BE2C (cell line): ENCODE measurements at places on chromosomes 1 and 21.

DNA sequence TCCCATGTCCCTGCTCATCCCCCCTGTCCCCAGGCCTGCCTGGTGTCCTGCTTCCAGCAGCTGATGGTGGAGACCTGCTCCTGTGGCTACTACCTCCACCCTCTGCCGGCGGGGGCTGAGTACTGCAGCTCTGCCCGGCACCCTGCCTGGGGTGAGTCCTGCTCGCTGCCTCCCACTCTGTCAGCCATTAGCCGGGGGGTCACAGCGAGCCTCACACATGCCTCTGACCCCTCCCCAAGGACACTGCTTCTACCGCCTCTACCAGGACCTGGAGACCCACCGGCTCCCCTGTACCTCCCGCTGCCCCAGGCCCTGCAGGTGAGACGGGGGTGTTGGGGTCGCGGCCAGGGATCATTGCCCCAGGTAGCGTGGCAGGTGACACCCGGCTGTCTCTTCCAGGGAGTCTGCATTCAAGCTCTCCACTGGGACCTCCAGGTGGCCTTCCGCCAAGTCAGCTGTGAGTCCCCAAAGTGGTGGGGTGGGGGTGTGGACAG lies 10.0 kb downstream of the SCNN1D start:
- DNase-seq, result peak; percentile 92

DNA sequence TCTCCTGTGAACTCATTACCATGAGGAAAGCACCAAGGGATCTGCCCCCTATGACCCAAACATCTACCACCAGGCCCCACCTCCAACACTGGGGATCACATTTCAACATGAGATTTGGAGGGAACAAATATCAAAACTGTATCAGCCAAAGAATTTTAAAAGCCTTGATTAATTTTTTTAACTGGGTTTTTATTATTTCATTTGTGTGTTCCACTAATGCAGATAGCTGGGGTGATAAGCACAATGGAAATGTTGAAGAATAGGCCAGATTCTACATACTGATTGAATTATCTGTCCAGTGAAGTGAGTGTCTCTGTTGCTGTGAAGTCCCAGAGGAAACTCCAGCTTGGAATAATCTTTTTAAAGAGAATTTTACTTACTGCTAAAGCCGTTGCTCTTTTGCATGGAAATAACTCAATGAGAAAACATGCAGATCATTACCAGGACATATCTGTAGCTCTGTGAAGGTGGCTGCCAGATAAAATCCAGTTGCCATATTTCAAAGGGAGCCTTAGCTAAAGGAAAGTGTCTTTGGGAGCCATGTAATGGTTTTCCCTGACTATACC lies 44.4 kb upstream of the DHCR24 start:
- no peak for DNase-seq

DNA sequence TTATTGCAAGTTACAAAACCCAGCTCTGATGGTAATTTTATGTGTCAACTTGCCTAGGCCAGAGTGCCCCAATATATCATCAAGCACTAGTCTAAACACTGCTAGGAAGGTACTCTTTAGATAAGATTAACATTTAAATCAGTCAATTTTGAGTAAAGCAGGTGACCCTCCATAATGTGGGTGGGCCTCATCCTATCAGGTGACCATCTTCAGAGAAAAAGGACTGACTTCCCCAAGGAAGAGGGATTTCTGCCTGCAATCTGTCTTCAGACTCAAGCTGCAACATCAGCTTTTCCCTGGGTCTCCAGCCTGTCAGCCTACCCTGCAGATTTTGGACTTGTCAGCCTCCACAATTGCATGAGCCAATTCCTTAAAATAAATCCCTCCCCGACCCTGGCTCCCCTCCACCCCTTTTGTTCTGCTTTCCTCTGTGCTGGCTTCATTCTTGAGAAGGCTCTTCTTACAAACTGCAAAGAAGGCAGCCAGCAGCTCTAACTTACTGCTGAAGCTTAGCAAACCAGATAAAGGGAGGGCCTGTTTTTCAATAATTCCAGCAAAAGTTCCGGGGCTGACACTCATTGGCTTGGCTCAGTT lies 56.4 kb upstream of the RUNX3 start:
- DNase-seq, result no peak

- no peak for DNase-seq
Measured at GRCh38 chr1:184709418-184709817, 45.2 kb downstream of the EDEM3 start.

- no peak for DNase-seq
Measured at GRCh38 chr1:153343811-153344717, 4.6 kb downstream of the PGLYRP4 start.
